ENCODE measurements at places on chromosomes 6 and 20. TPM values are rescaled to one million over a fixed set of nuclear protein-coding genes. Genes with fewer than 3 reads are reported as not detected.

SRMS gene
- not detected for total RNA-seq

REV3L gene
- total RNA-seq: 14.1 TPM

ADGRB3 gene
- total RNA-seq: under 0.01 TPM

GRM1 gene
- not detected for total RNA-seq

KLC4 gene
- total RNA-seq: 29.3 TPM

Measured in renal cortical epithelial cell (primary cell).